Activated CD4-positive, alpha-beta T cell treated with anti-CD3 and anti-CD28 coated beads, Interleukin-2, amount 50 U/mL, for 4 hours (primary cell): ENCODE measurements at places on chromosomes 12 and 14.
A peak's percentile ranks its signal among the peaks of the same experiment; 100 is the strongest.

GRCh38 chr14:104318558-104319490 is 180.4 kb downstream of the KIF26A start:
- no peak for DNase-seq

DNA sequence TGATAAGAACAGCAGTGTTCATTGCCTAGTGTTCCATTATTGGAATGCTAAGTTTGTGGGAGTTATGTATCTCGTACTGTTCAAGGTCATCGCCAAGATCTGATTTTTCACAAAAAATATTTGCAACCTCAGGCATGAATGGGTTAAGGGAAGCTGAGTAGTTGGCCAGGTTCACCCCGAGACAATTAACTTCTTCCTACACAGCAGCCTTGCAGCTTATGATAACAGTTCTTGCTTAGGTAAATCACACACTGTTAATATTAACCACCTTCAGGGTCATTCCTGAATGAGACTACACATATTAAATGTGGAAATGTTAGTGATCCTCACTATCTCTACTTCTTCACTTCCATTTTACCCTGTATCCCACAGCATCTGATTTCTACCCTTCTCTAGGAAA is 18.0 kb downstream of the FKBP11 start:
- DNase-seq: no peak

DNA sequence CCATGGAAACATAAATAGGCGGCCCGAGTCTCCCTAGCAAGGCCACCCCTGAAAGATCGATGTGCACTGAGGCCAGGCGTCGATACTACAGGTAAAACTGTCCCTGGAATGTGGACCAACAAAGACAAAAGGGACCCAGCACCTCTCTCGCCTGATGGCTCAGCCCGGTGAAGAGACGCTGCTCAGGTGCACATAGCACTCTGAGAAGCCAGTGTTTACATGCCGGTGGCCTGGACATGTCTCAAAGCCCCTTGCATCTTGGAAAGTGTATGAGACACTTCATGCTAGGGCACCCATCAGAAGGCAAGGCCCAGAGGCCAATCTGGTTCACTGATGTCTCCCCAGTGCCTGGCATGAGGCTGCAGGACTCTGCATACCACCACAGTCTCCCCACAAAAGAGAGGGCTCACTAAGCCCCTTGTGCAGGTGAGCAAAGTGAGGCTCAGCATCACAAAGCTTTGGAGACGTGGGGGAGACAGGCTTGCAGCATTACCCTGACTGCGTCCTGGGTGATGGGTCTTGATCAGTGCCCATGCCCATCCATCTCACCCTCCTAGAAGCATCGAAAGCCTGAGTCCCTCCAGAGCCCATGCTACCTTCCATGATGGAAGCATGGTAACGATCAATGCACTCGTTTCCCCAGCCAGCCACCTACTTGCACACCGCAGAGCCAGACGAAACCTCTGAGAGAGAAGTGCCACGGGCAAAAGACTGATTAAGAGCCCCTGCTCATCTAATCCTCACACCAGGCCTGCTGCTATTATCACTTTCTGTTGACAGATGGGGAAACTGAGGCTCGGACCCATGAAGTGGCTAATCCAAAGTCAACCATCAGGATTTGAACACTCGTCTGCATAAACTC is 16.1 kb downstream of the BCL11B start:
- DNase-seq: no peak

- DNase-seq: no peak
These were observed 85.8 kb upstream of the WSCD2 start for GRCh38 chr12:108043286-108043685.

DNA sequence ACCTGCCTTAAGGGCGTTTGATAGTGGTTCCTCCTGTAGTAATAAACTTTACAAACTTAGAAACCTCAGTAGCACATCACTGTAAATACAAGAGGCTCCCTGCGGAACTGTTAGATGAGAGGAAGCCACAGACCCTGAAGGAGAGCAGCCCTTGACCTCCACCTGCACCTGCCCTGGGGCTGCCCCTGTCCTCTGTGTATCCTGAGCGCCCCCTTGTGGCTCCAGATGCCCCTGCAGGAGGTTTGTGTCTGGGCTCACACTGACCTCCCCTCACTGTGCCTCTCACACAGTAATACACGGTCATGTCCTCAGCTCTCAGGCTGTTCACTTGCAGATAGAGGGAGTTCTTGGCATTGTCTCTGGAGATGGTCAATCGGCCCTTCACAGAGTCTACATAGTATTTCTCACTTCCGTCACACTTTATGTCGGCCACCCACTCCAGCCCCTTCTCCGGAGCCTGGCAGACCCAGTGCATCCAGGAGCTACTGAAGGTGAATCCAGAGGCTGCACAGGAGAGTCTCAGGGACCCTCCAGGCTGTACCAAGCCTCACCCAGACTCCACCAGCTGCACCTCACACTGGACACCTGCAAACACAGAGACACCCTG is 1059.8 kb downstream of the TMEM121 start:
- peak; percentile 54 for DNase-seq

GRCh38 chr14:65332141-65332871 is 80.2 kb upstream of the FUT8 start:
- no peak for DNase-seq

- no peak for DNase-seq
These were observed 100.5 kb upstream of the RFLNA start for GRCh38 chr12:124194264-124194892.

DNA sequence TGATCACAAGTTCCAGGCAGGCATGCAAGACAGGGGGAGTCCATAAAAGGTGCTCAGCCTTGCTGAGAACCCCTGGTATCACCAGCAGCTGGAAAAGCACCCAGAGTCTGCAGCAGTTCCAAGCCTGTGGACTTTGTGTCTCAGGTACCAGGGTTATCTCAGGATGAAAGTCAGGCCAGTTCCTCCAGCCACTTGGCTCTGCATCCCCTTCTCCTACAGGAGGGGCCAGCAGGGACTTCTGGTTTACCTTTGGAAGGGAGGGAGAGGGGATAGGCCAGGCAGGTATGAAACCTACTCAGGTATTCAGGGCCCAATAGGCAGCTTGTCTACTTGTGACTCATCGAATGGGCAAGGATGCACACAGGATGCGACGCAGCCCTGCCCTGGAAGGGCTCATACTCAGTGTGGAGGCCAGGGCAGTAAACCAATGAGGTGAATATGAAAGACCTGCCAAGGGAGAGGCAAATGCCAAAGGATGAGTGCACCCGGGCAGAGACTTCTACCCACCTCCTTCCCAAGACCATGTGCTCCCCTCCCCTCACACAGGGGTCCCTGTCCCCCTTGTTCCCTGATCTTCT is 148.2 kb downstream of the SLC38A6 start:
- no peak for DNase-seq

- DNase-seq: no peak
These were observed 2.0 kb upstream of the PCED1B start for GRCh38 chr12:47077206-47078085.
